NCI-H1048 (cell line): ENCODE measurements at places on chromosomes 5 and 9.

DNA sequence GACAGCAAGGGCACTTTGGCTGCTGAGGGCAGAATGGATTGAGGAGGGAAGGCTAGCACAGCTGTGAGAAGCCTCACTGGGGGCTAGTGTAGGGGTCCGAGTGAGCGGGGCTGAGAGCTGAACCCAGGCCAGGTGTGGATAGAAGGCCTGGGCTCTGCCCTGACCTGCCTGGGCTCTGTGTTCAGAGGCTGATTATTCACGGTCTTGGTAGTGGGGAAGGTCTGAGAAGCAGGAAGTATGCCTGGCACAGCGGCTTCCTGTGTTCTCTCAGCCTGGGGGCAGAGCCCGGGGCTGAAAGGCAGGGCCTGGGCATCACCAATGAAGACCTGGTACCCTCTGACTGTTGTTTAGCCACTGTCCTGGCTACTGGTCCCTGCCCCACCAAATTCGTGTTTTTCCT is 136.4 kb upstream of the TBC1D2 start:
- DNase-seq: no peak

DNA sequence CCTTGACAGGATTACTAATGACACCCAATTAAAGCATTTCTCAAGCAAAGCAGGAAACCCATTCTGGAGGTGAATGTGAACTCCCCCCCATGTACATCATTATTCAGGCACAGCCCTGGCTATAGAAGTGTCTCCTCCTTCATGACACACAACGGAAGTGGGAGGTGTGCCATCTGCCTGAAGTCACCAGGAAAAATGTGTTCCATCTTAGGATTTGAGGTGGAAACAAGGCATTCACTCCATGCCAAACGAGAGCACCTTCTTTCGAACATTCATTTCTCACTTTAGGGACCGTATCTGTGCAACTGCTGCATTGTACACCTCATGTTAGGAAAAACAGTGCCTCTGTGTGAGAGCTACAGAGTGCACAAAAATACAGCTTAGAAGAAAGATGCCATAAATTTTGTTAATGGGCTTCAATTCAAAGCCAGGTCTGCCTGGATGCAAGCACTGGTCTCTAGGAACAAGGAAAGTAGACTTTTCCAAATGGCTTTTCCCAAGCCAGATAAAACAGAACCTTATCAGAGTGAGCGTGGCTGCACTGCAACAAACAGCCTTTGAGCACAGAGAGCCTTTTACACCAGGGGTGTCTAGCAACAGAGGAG is 19.4 kb downstream of the GOLM1 start:
- no peak for DNase-seq

DNA sequence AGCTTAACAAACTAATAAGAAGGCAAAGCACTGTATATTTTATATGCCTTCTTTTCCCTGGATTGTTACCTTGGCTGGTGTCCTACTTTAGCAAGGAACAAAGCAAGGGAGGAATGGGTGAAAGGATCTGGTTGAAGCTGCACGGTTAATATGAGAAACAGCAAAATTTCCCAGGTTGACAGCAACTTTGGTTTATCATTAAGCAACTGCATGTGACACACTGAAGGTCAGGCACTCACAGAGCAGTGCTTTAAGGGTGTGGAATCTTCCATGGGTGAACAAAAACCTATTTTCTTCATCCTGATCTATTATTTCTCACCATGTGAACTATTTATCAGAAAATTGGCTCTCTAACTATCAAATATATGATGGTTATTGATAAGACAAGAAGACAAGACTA is 109.0 kb upstream of the ATP10B start:
- no peak for DNase-seq

DNA sequence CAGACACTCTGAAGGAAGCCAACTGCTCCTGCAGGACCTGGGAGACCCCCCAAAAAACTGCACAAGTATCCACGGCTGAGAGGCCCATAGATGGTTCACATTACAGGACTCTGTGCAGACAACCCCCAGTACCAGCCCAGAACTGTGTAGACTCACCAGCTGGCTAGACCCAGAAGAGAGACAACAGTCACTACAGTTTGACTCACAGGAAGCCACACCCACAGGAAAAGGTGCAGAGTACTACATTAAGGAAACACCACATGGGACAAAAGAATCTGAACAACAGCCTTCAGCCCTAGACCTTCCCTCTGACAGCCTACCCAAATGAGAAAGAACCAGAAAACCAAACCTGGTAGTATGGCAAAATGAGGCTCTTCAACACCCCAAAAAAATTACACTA is 281.2 kb upstream of the RGMB start:
- DNase-seq: no peak

DNA sequence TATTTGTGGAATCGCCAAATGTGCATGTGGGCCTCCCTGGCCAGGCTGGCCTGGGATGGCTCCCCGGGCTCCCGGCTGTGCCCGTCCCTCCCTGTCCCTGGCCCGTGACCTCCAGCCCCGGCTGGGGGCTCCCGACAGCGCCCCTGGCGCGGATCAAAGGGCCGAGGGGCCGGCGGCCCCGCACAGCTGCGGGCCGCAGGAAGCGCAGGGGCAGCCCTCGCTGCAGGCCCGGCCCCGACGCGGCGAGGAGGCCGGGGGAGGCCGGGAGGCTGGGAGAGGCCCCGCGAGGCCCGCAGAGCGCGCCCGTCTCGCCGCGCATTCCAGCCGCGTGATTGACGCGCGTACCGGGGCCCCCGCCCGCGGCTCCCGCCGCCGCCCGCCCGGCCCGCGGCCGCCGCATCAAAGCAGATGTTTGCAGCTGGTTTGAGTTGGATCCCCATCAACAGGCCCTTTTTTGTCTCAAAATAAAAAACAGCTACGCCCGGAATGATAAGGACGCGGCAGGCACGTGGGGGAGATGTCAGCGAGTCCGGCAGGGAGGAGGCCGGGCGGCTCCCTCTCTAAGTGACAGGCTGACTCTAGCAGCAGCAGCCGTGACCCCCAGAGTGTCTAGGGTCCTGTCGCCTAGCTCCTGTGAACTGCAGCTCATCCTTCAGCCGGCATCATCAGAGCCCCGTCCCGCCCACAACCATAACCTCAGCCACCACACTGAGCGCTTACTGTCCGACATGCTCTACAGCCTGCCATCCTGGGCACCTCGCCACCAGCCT is 69.4 kb downstream of the LMX1B start:
- DNase-seq: no peak
